ENCODE measurements at places on chromosomes 5 and 9.

GRCh38 chr9:113598883-113599282 lies 135.4 kb downstream of the RGS3 start:
- no peak for DNase-seq

- DNase-seq, result no peak
Measured at GRCh38 chr5:172361566-172362238, 78.1 kb upstream of the UBTD2 start.

GRCh38 chr5:169288066-169288930 lies 12.6 kb downstream of the SLIT3 start:
- no peak for DNase-seq

- DNase-seq, result no peak
Measured at GRCh38 chr9:92245005-92245797, 48.3 kb downstream of the IARS1 start.

DNA sequence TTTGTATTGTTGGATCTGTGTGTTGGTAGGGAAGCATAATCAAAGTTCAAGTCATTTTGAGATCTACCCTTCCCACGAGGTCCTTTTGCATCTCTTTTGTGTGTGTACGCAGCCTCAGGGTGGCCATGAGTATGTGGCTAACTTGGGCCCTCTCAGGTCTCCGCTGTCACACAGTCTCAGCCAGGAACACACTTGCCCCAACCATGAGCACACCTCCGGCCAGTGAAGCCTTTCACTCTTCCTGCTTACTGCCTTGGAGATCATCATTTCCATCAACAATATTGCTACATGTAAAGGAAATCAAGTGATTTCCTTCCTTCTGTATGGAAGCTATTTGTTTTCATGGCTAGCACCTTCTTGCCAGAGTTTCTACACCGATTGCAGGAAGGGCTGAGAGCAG lies 13.9 kb downstream of the ZNF346 start:
- no peak for DNase-seq

GRCh38 chr5:52457810-52458209 lies 329.9 kb upstream of the ITGA1 start:
- DNase-seq, result no peak

Measured in T-helper 9 cell (primary cell).